Fibroblast of villous mesenchyme (primary cell): ENCODE measurements at places on chromosomes 5 and 9.

GRCh38 chr5:150461231-150461630 is 11.7 kb upstream of the RPS14 start:
- no peak for DNase-seq

- DNase-seq: peak; percentile 61
These were observed 6.7 kb downstream of the AP3B1 start for GRCh38 chr5:78287833-78288232.

GRCh38 chr9:21331676-21332402 is 3.4 kb downstream of the KLHL9 start:
- no peak for DNase-seq

- DNase-seq: no peak
These were observed 974.2 kb upstream of the CDH9 start for GRCh38 chr5:28012538-28012937.

- no peak for DNase-seq
These were observed 17.5 kb downstream of the VLDLR start for GRCh38 chr9:2638871-2639673.

GRCh38 chr9:37471942-37472684 is 6.9 kb upstream of the ZBTB5 start:
- peak; percentile 93 for DNase-seq
